ENCODE measurements at places on chromosomes 16 and 17.

DNA sequence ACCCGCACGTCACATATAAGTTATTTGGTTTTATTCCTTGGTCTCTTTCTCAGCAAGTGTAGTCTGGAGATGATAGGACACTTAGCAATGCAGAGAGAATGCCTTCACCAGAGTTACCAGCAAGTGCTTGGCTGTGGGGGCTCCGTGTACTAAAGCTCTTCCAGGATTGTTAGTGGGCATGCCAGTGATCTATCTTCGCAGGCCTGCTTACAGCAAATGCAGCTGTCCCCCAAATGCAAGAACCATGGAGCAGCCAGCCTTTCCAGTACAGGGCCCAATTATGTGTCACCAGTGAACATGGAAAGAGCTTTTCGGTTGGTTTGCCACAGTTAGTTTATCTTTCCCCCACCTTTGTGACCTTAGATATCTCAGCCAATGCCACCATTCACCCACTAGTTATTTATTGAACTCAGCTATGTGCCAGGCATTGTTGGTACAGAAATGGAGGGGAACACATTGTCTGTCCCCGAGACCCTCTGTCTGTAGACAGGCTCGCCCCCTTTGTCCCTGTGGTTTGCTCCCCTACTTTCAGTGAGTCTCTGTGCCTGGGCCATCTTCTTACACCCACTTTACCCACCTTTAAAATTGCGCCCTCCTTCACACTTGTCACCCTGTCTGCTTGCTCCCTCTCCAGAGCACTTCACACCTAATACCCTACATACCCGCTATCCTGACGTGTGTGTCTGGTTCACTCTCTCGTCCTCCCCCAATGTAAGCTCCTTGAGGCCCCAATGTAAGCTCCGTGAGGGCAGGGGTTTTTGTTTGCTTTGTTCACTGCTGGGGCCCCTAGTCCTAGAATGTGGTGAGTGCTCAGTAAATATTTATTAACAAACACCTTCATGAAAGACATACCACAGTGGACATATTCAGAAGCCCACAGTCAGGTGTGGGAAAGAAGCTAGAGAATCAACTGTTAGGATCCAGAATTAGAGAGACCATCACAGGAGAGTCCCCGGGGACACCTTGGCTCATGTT, 13.3 kb downstream of the USP10 start:
- DNase-seq = no peak

GRCh38 chr17:37025847-37026530, 77.2 kb downstream of the AATF start:
- DNase-seq = no peak

- DNase-seq = no peak
Observed at GRCh38 chr16:76816475-76816874, 374.5 kb upstream of the MON1B start.

GRCh38 chr17:21363776-21364642, 12.1 kb upstream of the KCNJ12 start:
- DNase-seq = no peak

- DNase-seq = no peak
Observed at GRCh38 chr17:6780886-6781285, 4.9 kb downstream of the FBXO39 start.

DNA sequence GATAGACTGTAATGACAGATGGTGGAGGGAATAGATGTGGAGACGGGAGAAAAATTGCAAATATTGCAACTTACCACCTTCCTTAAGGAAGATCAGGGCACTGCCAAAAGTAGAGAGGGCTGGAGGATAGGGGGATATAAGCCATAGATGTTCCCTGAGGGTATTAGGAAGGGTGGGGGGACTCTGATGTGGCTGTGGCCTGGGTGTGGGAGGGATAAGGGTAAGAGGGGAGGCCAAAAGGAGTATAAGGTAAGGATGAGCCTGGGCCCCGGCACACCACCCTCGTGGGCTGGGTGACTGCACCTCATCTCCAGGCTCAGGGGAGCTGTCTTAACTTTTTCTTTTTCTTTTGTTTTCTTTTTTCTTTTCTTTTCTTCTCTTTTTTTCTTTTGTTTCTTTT, 30.6 kb upstream of the BRD7 start:
- DNase-seq = no peak

- no peak for DNase-seq
Observed at GRCh38 chr16:78211020-78211599, 111.7 kb downstream of the WWOX start.

DNA sequence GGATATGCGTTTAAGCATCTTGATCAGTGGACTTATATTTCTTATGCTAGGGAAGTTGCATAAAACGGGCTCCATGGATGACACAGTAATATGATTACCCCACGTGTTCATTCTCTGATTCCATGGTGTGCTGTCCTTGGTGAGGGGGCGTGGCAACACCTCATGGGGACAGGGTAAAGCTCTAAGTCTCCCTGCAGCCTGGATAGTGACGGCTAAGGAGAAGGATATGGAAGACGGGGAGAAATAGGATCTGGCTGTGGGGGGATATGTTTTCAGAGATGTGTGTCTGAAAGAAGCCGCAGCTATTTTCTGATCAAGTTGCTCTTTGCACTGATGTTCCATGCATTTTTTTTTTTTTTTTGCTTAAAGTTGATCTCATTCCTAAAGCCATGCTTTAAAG, 84.3 kb downstream of the MARCHF10 start:
- DNase-seq = no peak

- DNase-seq = no peak
Observed at GRCh38 chr16:1524366-1524765, 9.1 kb upstream of the TMEM204 start.

All from CD4-positive, alpha-beta T cell treated with Interleukin-4 for 4 hours (primary cell).